ENCODE measurements at places on chromosomes 6 and 20. TPM values are rescaled to one million over a fixed set of nuclear protein-coding genes. Genes with fewer than 3 reads are reported as not detected.
A peak's percentile ranks its signal among the peaks of the same experiment; 100 is the strongest.

The ECT2L gene
- total RNA-seq = not detected

DNA sequence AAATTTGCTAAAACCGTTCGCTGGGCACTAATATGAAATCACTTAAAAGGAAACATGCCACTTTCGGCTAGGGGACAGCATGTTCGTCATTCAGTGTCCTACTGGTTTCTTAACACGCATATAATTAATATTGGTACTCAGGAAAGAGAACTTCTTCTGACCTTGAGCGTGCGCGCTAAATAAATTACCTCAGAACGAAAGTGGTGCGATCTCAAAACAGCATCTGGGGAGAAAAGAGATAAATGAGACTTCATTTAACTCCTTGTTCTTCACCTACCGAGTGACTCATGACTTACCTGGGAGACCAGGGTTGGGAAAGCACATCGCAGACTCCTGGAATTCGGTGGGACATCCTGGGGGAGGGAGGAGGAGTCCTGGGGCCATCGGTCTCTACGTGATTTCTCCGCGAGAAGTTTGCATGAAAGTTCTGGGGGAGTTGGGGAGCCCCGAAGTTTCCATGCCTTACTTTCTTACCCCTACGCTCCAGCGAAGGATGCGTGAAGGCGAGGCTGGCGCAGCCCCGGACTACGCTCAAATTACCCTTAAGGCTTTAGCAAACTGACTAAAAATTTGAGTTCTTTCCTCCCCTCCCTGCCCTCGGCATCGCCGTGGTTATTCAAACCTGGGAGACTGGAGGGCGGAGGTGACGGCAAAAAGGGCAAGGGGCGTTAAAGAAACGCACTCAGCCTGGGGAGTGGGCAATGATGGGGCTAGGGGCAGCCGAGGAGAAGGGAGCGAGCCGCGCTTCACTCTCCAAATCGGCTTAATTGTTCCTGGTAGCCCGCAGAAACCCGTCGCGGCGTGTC, 1.1 kb upstream of the BEND6 start:
- peak; percentile 20 for DNase-seq
- peak overlapping the region; percentile 81 for H3K4me3 ChIP-seq
- peaks cover 16% of the 10 kb centered on the region for H3K4me1 ChIP-seq
- H3K27ac ChIP-seq = no peak overlapping the region
- H3K36me3 ChIP-seq = no peaks in the 10 kb centered on the region

DNA sequence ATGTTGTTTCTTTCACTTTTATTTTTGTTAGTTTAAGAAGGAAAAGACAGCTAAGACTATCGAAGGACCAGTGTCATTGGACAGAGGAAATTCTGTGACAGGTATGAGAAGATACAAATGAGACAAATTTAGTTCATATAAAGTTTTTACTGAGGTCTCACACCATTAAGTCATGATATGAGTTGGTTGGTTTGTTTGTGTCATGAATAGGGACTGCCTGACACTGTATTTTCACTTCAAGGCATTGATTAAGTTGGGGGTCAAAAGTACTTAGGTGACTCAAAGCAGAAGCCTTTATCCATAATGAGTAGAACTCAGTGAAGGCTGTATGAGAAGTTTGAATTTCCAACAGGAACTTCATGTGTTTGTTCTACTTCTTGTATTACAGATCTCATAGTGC, 21.3 kb upstream of the HIVEP2 start:
- no peaks in the 10 kb centered on the region for H3K27me3 ChIP-seq
- no peak overlapping the region for H3K27ac ChIP-seq
- H3K4me3 ChIP-seq = no peak overlapping the region
- no peak for DNase-seq
- no peaks in the 10 kb centered on the region for H3K4me1 ChIP-seq
- H3K36me3 ChIP-seq = peaks cover under 1% of the 10 kb centered on the region

DNA sequence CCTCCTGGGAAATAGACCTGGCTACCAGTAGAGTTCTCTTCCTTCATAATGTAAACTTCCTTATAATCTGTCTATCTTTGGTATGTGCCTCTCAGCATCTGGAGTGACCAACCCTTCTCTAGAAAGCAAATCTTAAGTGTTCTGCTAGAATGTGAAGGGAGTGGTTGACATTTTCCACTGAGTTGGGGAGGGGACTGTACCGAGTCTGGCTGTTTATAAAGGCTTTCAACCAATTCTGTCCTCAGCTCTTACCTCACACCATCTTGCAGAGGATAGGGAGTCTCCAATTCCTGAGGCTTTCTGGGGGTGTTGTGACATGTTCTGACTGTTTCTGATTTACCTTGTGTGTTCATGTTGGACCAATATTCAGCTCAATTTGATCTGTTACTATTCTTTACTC, 39.6 kb downstream of the FAM217A start:
- no peaks in the 10 kb centered on the region for H3K27me3 ChIP-seq
- peaks cover 35% of the 10 kb centered on the region for H3K4me1 ChIP-seq
- H3K36me3 ChIP-seq = peaks cover 58% of the 10 kb centered on the region
- peak overlapping the region; percentile 46 for H3K27ac ChIP-seq

The HLA-DPA1 gene
- 27.6 TPM for total RNA-seq

GRCh38 chr6:150418827-150419594, 50.2 kb downstream of the IYD start:
- peak overlapping the region; percentile 87 for H3K27ac ChIP-seq
- peak; percentile 74 for DNase-seq
- peaks cover 9% of the 10 kb centered on the region for H3K36me3 ChIP-seq
- H3K4me1 ChIP-seq = peaks cover 30% of the 10 kb centered on the region

DNA sequence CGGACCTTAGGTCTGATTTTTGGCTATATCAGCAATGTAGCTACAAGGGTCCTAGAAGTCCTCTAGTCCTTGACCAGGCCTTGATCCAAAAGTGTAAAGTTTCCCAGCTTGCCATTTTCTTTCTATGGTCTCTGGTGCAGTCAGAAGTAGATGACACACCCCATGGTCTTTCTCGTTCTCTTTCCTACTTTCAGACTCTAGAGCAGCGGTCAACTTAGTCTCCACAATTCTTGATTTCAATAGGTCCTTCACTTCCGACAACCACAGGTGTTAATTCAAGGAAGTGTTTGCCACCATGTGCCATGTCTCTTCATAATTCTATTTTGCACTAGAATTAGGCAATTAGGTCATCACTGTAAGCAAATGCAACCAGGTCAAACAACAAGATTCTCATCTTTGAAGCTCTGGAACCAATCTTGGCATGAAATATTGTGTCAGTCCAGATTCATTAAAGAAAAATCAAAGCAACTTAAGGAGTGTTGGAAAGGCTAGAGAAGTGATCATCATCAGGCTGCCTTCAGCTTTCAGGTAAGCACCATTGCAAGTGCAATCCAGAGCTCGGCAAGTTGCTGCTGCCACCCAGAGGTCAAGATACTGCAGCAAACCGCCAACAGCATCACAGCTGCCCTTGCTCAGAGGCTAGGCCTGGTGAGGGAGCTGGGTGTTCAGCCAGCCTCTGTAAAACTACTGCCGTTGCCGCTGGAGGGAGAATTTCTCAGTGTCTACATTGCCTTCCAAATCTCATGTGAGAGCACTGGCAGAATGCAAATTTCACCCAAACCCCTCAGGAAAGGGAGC, 5.6 kb upstream of the SYNE1 start:
- no peak overlapping the region for H3K4me3 ChIP-seq
- H3K27ac ChIP-seq = no peak overlapping the region
- peaks cover 2% of the 10 kb centered on the region for H3K4me1 ChIP-seq
- DNase-seq = peak; percentile 51
- H3K27me3 ChIP-seq = peaks cover 14% of the 10 kb centered on the region

The SLC16A10 gene
- total RNA-seq = 11.5 TPM

DNA sequence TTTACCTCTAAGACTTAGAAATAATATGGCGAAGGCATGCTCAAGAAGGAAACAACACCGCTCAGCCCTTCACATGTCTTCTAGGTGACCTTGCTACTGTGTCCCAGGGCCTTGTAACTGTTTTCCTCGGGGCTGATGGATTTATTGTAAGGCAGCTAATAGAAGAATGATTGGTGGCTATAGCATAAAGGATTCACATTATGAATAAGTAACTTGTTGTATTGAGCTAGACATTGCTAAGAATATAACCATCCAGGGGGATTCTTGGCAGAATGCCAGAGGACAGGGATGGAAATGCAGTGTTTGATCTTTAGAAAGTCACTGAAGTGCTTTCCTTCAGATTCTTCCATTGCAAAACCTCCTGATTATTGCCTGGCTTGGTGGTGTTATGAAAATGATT, 54.9 kb downstream of the PLEKHG1 start:
- H3K36me3 ChIP-seq = no peaks in the 10 kb centered on the region
- DNase-seq = no peak
- no peaks in the 10 kb centered on the region for H3K27me3 ChIP-seq
- no peak overlapping the region for H3K4me3 ChIP-seq

The CFAP61 gene
- not detected for total RNA-seq

DNA sequence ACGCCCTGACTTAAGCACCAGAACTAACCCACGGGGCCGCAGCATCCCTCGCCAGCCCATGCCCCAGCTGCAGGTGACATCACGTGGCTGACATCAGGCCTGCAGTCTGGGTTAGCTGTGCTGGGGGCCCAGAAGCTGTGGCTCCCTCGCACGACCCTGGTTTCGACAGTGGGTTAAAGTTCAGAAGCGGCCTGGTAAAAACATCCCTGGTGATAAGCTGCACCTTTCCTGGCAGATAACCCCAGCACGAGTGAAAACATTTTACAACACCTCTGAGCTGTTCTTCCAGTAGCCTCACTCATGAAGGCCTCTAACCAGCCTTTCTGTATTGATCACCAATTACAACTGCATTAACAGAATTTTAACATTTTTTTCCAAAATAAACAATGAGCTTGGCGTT, 136.4 kb upstream of the RREB1 start:
- no peak overlapping the region for H3K4me3 ChIP-seq
- no peaks in the 10 kb centered on the region for H3K36me3 ChIP-seq
- DNase-seq = no peak
- no peaks in the 10 kb centered on the region for H3K27me3 ChIP-seq
